Stimulated activated CD8-positive, alpha-beta memory T cell treated with anti-CD3 and anti-CD28 coated beads, Interleukin-7, amount 100 ng/mL, for 4 hours (primary cell): ENCODE measurements at places on chromosomes 6 and 20.

GRCh38 chr6:10999994-11000393 is 44.1 kb downstream of the ELOVL2 start:
- no peak for DNase-seq

- DNase-seq, result no peak
Observed at GRCh38 chr6:42381850-42382249, 69.9 kb downstream of the TRERF1 start.

- no peak for DNase-seq
Observed at GRCh38 chr6:141541581-141542324, 591.0 kb upstream of the GJE1 start.

GRCh38 chr6:150753371-150754064 is 112.0 kb upstream of the MTHFD1L start:
- no peak for DNase-seq
